ENCODE measurements at places on chromosomes 11 and 22.
A peak's percentile ranks its signal among the peaks of the same experiment; 100 is the strongest.

DNA sequence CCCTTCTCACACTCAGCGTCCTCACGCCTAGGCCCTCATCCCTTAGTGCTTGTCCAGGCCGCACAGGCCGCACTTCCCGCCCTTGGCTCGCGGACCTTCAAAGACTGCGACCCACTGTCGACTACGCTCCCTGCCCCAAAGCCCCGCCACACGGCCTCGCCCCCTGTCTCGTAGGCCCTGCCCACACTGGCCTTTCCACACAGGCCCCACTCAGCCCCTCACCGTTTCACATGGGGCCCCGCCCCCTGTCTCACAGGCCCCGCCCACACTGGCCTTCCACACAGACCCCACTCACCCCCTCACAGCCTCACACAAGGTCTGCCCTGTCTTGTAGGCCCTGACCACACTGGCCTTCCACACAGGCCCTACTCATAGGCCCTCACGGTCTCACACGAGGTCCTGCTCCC lies 11.0 kb downstream of the NRXN2 start:
- no peak for DNase-seq

- no peak for DNase-seq
Observed at GRCh38 chr11:117837791-117838190, 13.2 kb upstream of the FXYD2 start.

DNA sequence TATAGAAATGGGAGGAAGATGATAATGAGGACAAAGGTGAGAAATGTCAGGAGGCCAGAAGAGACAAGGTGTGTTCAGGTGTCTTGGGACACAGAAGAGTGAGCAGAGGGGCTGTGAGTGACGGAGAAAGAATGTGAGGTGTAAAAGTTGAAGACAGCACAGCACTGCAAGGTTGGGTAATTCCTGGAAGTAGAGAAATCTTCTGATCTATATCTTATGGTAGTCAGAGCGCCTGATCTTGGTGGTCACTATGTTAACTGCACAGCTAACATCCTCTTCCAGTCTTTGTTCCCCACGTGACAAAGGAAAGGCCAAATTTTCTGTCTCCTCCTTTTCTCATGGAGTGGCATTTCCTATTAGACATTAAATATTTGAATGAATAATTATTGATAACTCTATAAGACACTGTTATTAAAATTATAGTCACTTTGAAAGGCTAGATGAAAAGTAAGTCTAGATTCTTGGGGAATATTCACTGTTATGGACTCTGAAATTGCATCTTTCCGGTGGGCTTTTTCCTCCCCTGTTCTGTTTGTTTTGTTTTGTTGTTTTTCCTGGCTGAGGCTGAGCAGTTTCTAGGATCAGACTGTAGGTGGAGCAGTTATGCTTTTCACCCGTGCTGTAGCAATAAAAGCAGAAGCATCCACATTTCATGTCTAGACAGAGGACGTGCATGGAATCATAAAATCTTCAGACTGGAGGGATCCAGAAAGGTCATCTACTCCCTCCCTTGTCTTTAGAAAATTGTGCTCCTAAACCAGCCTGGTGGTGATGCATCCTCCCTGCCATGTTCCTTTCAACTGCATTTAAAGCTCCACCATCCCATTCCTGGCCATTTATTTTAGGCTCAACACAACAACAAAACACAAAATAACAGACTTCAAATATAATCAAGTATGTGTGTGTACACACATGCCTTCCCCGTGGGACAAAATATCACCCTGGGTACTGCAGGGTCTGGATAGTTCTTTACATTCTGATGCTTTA lies 26.6 kb downstream of the SC5D start:
- DNase-seq, result peak; percentile 70

DNA sequence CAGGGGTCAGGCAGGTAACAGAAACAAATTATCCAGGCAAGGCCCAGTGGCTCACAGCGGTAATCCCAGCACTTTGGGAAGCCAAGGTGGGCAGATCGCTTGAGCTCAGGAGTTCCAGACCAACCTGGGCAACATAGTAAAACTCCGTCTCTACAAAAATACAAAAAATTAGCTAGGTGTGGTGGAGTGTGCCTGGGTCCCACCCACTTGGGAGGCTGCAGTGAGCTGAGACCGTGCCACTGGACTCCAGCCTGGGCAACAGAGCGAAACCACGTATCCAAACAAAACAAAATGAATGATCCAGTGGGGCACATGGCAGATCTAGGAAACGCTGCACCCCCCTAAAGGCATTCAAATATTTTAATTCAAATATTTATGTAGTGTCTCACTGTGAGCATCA lies 9.9 kb downstream of the NUMA1 start:
- no peak for DNase-seq

DNA sequence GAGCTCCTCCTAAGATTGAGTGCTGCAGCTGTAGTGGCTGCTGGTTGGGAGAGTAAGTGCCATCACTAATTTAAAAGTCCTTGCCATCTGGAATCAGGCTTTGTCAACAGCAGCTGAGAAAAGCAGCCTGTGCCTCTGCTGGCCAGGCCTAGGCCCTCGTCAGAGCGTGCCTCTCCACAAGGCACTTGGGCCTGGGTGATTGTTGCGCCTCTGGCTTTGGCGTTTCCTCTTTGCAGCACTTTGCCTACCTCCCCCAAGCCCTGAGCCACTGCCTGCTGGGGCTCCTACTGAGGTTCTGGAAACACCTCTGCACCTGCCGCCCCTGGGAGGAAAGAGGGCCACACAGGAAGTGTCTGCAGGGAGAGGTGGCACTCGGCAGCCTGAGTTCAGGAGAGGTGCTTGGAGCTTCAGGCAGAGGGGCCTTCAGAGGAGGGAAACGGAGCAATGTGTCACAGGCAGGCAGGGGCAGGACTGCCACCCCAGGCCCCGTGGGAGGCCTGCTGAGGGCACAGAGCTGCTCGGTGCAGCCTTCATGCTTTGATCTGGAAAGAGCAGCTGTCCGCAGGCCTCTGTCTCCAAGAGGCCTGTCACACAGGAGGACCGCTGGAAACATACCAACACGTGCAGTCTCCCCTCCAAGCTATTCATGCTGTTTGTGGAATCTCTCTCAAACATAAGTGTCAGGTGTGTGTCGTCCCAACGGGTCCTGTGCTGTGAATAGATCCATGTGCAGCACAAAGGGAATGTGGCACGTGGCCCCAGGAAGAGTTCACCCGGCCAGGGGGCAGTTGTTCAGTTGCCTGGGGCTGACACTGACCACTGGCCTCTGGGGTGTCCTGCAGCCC lies 61.5 kb upstream of the EMID1 start:
- DNase-seq, result no peak

GRCh38 chr11:63274776-63275175 lies 31.4 kb upstream of the SLC22A25 start:
- no peak for DNase-seq

DNA sequence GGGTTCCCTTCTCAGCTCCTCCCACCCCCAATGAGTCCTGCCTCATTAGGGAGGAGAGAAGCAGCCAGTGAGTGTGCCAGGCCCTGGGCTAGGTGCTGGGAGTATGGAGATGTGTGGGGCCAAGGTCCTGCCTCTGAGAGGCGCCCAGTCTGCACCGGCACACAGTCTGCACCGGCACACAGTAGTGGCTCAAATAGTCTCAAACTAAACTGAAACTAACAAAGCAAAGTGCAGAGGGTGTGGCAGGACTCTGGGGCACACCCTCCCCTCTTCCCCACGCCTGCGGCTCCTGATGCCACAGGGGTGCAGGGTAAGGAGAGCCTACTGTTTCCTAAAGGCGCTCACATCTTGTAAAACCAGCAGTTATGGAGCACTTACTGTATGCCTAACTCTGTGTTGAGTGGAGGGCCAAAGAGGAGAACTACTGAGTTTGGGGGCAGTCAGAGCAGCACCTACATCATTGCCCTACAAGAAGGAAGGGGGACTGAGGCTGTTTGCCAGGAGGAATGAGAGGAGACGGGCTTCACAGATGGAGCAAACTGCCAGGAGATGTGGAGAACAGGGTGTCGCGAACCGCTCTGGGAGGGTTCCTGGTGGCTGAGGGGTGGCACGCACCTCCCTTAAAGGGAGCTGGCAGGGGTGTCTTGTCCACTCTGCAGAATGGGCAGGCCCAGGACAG lies 939 bp upstream of the SH3BP1 start:
- peak; percentile 25 for DNase-seq

- no peak for DNase-seq
Observed at GRCh38 chr11:23586173-23586572, 725.9 kb upstream of the CCDC179 start.

- DNase-seq, result no peak
Observed at GRCh38 chr11:73155102-73155501, 13.0 kb upstream of the FCHSD2 start.

GRCh38 chr11:280706-281485 lies 2.7 kb downstream of the NLRP6 start:
- DNase-seq, result peak; percentile 35

- DNase-seq, result no peak
Observed at GRCh38 chr22:46596819-46597218, 23.4 kb upstream of the GRAMD4 start.

- no peak for DNase-seq
Observed at GRCh38 chr22:48705917-48706605, 1121.6 kb downstream of the BRD1 start.

GRCh38 chr22:30695351-30695851 lies 727 bp downstream of the OSBP2 start:
- no peak for DNase-seq

- DNase-seq, result no peak
Observed at GRCh38 chr11:15159085-15159484, 44.4 kb downstream of the INSC start.

- DNase-seq, result no peak
Observed at GRCh38 chr11:30545507-30545906, 40.6 kb downstream of the MPPED2 start.

- no peak for DNase-seq
Observed at GRCh38 chr11:130477586-130478203, 29.2 kb downstream of the ADAMTS15 start.

DNA sequence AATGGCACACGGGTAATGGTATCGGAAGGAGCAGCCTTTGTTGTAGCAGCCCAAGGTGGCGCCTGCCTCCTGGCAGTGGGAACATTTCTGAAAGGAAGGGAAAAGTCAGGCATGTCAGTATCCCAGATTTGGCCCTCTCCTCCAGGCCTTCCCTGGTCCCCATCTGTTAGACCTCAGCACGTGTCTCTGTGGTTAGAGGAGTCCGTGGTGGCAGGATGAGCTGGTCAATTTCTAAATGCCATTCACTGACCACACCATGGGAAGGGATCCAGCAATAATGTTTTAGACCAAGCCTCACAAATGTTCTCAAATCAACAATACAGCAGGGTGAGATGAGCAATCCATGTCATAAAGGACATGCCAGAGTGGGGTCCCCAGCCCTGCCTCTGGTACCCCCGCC lies 49.0 kb upstream of the CYP2D6 start:
- DNase-seq, result no peak

DNA sequence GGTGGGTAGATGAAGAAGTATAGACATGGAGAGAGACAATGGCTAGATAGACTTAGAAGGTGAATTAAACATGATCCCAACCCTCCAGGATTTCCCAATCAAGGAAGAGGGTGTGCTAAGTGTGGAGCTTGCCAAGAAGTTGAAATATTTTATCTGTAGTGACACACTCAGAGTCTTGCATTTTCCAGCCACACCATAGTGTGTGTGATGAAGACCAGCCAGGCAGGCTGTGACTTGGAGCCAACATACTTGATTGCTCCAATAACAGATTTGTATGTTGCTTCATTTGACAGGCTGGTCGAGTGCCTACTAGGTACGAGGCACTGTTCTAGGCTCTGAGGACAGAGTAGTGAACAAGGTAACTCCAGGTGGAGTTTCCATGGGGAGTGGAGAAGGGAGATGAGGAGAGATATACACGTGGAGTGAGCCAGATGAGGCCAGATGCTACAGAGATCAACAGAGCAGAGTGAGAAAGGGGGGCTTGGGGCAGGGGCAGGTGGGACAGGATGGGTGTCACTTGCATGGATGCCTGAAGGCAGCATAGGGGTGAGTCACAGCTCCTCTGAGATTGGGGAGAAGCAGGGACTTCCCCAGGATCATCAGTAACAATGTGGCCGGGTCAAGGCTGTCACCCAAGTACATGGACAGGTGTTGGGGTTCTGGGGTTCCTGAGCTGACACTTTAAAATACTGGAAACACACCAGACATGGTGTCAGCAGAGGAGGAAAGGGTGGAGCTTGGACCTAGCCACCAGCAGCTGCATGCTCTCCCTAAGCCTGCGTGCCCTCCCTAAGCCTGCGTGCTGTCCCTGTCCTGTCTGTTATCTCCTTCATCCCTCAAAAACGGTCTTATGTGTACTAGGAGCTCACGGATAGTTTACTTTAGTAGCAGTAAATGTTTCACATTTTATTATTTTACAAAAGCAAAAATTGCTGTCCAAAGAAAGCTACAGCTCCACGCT lies 23.6 kb downstream of the PDGFB start:
- DNase-seq, result peak; percentile 73

GRCh38 chr11:37107831-37108230 lies 509.8 kb upstream of the RAG2 start:
- no peak for DNase-seq

- DNase-seq, result peak; percentile 7
Observed at GRCh38 chr11:110715541-110715940, 3.3 kb upstream of the ARHGAP20 start.

DNA sequence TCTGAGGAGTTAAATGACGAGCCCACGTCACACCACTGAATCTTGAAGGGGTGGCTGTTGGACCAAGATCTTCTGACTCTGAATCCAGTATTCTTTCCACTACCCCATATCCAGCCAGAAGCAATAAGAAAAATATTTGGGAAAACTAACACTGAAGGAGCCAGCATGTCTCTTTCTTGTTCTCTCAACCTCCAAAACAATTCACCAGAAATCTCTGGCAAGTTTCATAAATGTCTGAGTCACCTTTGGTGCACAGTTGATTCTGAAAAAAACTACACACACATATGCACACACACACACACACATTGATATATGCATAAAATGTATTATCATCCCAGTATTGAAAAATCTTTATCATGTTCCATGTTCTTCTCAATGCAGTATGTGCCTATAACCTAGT lies 104.3 kb upstream of the BLID start:
- DNase-seq, result no peak

DNA sequence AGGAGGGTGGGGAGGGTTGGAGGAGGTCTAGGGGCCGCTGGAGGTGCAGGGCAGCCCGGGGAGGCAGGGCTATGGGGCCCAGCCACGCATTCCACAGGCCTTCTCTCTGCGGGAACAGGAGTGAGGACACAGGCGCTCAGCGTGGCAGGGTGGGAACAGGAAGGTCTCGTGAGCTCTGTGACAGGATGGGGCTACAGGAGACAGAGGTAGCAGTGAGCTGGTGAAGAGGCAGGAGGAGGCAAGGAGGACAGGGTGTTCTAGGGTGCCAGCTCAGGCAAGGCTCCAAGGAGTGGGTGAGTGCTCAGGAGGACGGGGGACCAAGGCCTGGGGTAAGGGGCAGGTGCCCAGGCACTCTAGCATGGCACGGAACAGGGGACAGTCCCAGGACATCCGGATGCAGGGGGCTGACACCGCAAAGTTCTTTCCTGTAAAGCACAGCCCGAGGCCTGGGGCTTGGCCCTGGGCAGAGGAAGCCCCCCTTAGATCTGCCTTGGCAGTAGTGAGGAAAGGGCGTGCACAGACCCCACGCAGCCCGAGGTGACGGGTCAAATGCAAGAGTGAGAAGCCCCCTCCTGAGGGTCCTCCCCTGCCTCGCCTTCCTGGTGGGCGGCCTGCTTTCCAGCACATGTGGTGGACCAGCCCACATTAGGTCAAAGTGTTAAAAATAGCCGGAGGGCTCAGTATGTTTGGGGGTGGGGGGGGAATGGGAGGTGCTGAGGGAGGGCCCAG lies 4.7 kb upstream of the NEAT1 start:
- DNase-seq, result peak; percentile 57

All from suppressor macrophage treated with lipopolysaccharide for 1 hour (primary cell).